Putamen (tissue), 1 donor: ENCODE measurements at places on chromosomes 16 and 17.

DNA sequence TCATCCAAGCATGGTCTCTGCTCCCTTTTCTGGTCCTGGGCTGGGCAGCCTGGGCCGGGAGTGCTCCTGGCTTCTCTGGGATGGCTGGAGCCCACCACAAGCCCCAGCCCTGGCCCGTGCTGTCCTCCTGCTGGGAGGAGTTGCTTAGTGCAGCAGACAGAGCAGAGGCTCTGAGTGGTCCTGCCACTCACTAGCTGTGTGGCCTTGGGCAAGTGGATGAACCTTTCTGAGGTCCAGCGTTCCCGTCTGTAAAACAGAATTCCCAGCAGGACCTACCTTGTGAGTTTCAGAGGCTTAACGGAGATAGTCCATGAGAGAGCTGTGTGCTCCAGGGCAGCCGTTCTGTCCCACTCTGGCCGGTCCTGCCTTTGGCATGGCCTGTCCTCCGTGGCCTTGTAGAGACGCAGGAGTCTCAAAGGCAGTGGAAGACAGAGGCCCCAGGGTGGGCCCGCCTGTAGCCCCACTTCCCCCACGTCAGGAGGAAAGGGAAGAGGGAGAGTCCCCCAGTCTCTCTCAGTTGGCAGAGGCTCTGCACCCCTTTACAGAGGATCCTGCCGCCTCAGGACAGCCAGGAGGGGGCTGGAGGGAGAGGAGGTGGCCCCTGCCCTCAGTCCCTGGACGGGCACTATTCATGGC is 7.8 kb downstream of the MYO15B start:
- DNase-seq, result no peak

DNA sequence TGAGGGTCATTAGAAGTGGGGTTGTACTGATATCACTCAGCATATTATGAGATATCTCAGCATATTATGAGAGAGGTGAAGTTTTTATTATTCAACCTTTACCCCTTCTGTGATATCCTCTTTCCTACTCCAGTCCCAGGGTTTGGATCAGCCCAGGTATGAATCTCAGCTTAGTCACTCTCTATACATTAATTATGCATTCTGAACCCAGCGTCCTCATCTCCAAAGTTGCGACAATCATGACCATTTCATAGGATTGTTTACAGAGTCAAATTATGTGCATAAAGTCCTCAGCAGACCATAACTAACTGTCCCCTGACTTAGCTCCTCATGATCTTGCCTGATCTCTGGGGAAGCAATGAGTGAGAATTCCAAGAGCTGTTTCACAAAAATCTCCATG is 20.5 kb upstream of the BLMH start:
- no peak for DNase-seq

DNA sequence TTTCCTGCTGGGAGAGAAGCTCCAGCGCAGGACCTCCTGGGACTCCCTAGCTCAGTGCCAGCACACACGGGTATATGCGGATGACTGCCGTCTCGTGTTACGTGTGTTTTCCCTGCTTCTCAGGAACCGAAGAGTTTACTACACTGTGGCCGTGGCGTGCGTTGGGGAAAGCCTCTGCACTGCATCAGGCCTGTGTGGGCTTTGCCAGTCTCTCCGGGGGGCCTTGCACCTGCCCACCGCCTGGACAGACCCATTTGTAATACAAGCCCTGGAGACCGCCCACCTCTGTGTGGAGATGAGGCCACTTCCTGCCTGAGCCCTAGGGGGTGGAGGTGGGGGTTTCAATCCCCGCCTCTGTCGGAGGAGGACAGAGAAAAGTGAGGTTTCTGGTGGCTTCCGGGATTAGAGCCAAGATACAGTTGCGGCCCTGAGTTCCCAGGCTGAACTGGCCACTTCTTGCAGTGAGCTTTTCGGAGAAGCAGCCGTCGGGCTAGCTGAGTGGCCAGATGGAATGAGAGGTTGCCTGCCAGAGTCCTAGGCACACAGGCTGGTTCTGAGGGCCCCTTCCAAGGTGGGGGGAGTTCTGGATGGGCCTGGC is 43.4 kb upstream of the GSE1 start:
- DNase-seq, result no peak

- DNase-seq, result no peak
Measured at GRCh38 chr16:14155572-14156190, 84.6 kb downstream of the MRTFB start.

DNA sequence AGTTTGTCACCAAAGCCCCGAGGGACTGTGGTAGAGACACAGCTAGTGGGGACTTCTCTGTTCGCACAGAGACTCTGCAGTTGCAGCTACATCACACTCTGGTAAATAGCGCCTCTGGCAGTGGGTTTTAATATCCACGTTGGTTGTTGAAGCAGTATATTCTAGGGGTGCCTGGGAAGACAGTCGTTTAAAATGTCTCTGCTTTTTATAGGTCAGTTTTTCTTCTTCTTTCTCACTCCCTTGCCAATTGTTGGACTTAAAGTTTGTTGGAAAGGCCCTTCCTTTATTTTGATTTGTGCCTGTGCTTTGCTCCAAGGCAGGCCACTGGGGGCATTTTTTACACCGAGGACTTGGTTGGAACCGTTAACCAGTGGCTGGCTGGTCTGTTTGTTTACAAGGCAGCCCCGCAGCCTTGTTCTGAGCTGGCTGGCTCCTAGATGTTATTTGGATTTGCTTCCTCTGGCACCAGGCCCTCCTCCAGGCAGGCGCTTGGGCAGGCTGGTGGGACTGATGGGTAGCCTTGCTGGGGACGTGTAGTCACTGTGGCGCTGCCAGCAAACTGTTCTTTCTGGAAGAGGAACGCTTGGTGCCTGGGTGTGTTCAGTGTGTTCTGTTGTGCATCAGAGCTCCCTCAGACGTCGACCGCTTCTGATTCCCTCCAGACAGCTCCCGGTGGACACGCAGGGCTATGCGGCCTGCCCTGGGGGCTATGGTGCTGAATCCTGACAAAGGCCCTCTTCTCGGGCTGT is 218.2 kb upstream of the CHMP6 start:
- peak; percentile 65 for DNase-seq

GRCh38 chr16:21698169-21699032 is 34.6 kb downstream of the OTOA start:
- DNase-seq, result no peak

DNA sequence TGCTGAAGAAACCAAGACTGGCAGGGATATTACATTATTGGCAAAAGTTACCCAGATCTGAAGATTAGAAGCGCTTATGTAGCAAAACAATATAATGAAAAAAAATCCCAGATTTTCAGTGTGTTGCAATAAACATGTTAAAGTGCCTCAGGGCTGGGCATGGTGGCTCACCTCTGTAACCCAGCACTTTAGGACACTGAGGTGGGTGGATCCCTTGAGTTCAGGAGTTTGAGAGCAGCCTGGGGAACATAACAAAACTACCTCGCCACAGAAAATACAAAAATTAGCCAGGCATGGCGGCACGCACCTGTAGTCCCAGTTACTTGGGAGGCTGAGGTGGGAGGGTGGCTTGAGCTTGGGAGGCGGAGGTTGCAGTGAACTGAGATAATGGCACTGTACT is 6.8 kb downstream of the ZNF207 start:
- no peak for DNase-seq

DNA sequence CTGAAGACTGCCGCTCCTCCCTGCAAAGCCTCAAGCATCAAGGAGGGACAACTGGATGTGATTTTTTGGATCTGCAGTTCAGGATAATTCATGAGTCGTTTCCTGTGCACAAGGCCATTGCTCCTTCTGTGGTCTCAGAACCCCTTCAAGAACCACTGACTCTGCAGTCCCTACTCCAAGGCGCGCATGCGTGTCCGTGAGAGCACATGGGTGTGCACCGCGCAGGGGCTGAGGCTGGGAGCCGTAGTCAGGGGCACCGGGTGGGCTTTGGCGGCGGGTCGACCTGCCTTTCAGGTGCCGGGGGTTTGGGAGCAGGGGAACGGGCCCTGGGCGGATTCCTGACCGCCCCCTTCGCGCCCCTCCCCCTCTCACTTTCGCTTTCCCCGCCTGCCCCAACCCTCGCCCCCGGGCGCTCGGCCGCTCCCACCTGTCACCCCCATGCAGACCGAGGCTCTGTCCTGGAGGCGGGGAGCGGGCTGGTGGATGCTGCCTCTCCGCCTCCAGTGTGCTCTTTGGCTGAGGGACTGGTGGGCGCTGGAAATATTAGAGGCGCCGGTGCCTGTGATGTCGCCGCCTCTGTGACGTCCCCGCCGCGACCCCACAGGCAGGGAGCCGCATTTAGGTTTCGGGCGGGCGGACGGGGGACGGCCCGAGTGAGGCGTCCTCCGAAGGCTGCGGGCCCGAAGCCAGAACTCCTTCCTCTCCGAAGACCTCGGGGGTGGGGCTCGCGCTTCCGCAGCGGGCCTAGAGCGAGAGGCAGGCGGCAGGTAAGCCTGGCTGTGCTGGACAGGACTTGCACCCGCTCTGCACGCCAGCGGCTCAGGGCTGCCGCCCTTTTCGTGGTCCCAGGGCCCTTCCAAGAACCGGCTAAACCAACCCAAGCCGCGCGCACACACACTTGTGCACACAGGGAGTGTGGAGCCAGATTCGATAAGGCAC is at the start of gene SPATA32:
TSS of gene SPATA32 (minus strand) at position 518 of the 939 bp plus-strand sequence. CDS start at position 440, 78 bp downstream.
- DNase-seq, result peak; percentile 34

DNA sequence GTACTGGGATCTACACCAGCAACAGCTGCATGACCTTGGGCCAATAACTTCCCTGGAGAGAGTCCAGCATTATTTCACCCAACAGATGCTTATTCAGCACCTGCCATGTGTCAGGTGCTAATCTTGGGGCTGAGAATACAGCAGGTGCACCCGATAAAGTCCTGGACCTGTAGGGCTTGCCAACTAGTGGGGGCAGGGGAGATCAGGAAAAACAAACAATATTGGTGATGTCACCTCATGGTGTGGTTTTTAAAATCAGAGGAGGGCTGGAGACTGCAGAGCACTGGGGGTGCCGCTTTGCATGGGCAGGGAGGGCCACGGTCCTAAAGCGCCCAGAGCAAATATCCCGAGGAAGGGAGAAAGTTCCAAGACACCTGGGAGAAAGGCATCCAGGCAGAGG is 218.8 kb downstream of the C16orf95 start:
- DNase-seq, result no peak

- DNase-seq, result no peak
Measured at GRCh38 chr16:4767872-4768548, 1.0 kb upstream of the ZNF500 start.

DNA sequence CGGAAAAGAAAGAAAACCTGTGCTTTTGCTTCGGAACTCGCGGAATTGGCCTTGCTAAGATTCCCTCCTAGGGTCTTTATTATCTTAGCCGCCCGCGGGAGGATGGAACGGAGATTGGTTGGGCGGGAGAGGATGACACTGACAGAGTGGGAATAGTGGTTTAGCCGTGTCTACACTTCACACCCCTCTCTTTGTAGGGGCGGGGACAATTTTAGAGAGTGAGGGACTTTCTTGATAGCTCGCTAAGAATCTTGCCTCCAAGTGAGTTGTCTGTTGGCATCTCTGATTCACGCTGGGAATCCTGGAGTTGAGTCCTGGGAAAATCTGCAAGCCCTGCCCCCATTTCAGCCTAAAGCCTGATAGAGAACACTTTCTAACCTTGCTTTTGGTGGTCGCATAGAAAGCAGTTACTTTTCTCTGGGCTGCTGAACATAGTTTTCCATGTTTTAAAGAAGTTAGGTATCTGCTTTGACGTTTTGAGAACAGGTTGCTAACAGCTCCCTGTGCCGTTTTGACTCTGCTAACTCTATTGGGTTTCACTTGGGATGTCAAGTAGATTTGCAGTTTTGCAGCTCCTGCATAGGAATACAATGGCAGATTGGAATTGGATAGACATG is 697 bp downstream of the NOL11 start:
- DNase-seq, result no peak

GRCh38 chr17:38703742-38704605 is 1.1 kb upstream of the MLLT6 start:
- DNase-seq, result no peak

GRCh38 chr17:64094412-64094811 is 35.5 kb downstream of the ERN1 start:
- DNase-seq, result no peak

DNA sequence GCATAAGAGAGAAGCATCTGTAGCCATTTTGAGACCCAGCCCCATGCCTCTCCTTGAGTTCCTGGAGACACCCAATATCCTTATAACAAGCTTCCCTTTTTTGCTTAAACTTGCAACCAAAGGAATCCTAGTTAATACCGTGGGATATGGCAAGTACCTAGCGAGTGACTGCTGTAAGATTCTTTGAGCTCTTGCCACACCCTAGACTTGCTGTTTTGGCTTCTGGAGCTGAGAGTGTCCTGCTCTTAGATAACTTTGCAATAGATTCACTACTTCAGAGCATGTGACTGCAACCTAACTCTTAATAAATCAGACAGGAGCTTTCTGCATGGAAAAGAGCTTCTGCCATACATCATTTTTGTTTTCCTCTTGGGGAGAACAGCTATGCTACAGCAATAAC is 58.3 kb downstream of the AKAP1 start:
- DNase-seq, result no peak

- DNase-seq, result no peak
Measured at GRCh38 chr16:69934751-69935150, 16.4 kb upstream of the CLEC18A start.

- DNase-seq, result no peak
Measured at GRCh38 chr17:64767269-64767997, 105.3 kb upstream of the SMURF2 start.

GRCh38 chr16:49590166-49590871 is 216.7 kb downstream of the C16orf78 start:
- DNase-seq, result no peak

DNA sequence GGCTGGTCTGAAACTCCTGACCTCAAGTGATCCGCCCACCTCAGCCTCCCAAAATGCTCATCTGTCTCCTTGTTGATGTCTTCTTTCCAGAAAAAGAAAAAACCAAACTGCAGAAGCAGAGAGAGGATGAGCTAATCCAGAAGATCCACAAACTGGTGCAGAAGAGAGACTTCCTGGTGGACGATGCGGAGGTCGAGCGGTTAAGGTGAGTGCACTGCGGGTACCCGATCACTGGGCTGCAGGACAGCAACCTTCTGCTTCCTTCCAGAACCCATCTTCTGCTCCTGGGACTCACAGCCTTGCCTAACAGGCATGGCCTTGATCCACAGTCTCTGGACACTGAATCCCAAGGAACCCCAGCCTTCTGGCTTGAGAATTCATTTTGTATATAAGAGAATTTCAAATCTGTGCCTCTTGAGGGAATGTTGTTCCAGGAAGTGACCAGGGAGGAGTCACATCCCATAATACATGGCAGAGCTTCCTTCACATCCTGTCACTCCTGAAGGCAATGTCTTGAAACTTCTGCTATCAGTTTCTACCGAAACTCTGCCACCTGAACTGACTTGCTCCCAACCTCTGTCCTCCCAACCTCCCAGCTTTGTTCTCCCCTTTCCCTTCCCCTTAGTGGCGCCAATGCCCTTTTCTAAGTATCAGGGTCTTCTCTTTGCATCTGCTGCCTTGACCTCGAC is 61.7 kb downstream of the MARF1 start:
- DNase-seq, result no peak
